ENCODE measurements at places on chromosomes 16 and 17.

GRCh38 chr16:50004239-50004638, 20.8 kb upstream of the CNEP1R1 start:
- DNase-seq = no peak

DNA sequence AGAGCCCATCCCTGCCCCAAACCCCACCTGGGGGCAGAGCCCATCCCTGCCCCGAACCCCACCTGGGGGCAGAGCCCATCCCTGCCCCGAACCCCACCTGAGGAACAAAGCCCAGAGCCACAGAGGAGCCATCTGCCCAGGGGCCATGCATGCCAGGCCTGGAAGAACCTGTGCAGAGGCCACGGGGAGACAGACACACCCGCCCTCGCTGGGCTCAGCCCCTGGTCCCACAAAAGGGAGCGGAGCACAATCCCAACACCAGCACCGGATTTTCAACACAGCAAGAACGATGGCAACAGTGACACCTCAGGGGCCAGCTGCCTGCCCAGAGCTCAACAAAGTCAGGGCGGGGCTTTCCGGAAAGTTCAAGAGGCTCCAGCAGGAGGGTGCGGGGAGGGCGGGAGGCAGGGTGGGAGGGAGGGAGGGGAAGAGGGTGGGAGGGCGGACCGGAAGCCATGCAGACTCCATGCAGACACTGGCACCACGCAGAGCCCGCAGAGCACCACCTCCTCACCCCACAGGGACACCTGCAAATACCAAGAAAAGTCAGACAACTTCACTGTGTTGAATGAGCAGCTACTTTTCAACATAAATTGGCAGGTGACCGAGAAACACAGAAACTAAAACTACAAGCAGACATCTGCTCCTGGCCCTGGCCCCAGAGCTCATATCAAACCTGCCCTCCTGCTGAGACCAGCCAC, 27.9 kb upstream of the C16orf95 start:
- no peak for DNase-seq

- no peak for DNase-seq
These were observed 1.2 kb upstream of the EPX start for GRCh38 chr17:58191241-58191896.

DNA sequence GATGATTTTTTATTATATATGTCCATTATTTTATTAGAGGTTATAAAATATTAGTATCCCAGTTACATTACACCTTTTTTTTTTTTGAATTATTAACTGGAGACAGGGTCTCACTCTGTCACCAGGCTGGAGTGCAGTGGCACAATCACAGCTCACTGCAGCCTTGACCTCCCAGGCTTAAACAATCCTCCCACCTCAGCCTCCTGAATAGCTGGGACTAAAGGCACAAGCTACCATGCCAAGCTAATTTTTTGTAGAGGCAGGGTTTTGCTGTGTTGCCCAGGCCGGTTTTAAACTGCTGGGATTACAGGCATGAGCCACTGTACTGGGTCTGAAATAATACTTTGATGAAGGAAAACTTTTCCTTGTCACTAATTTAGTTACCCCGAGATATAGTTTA, 63.6 kb downstream of the VMP1 start:
- DNase-seq = no peak

DNA sequence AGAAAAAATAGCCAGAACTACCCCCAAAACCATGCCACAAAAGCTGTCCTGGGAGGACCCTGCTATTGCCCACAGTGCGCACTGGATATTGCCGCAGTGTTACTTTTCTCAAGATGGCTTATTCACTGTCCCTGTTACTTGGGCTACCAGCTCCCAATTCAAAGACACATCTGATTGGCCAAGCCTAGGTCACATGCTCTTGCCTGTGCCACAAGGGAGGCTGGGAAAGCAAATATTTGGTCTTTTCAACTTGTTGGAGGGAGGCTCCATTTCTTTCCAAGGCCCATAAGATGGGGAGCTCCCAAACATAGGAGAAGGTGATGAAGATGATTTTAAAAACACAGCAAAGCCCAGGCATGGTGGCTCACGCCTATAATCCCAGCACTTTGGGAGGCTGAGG, 257.0 kb downstream of the SHISA9 start:
- no peak for DNase-seq

DNA sequence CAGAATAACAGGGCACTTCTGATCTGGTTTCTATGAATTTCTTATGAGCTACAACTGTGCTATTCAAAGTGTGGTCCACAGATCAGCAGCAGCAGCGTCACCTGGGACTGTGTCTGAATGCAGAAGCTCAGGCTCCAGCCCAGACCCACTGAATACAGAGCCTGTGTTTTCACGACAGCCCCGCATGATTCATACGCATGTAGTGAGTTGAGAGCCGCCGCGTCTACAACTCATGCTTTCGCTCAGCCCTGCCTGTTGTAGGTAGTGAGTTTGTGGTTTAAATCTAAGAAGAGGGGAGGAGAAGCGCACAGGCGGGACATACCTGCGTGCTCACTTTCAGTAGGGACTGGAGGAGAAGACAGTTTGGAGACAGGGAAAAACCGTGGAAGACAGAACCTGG, 28.5 kb upstream of the ELAC2 start:
- no peak for DNase-seq

DNA sequence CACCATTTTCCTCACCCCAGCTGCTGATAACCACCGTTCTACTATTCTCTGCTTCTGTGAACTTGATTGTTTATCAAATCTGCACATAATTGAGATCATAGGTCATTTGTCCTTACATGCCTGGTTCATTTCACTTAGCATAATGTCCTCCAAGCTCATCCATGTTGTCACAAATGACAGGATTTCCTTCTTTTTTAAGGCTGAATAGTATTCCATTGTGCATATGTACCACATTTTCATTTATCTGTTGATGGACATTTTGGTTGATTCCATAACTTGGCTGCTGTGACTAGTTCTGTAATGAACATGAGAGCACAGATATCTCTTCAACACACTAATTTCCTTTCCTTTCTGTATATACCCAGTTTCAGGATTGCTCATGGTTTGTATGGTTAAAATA, 225.3 kb upstream of the TBX2 start:
- DNase-seq = no peak

- no peak for DNase-seq
These were observed 18.3 kb upstream of the WFIKKN2 start for GRCh38 chr17:50816771-50817751.

DNA sequence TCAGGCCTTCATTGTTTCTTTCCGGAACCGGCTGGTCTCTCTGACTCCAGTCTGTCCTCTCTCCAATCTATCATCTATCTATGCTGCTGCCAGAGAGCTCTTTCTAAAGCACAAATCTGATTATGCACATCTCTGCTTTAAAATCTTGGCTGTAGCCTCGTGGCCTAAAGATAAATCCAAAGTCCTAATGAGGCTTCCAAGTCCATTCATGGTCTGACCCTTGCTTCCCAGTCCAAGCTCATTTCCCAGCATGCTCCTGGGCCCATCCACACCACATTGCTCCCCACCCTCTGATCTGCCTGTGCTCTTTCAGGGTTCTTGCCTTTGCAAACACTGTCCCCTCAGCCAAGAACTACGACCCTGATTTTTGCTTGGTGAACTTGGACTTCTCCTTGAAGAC, 21.5 kb upstream of the PHB1 start:
- DNase-seq = no peak

DNA sequence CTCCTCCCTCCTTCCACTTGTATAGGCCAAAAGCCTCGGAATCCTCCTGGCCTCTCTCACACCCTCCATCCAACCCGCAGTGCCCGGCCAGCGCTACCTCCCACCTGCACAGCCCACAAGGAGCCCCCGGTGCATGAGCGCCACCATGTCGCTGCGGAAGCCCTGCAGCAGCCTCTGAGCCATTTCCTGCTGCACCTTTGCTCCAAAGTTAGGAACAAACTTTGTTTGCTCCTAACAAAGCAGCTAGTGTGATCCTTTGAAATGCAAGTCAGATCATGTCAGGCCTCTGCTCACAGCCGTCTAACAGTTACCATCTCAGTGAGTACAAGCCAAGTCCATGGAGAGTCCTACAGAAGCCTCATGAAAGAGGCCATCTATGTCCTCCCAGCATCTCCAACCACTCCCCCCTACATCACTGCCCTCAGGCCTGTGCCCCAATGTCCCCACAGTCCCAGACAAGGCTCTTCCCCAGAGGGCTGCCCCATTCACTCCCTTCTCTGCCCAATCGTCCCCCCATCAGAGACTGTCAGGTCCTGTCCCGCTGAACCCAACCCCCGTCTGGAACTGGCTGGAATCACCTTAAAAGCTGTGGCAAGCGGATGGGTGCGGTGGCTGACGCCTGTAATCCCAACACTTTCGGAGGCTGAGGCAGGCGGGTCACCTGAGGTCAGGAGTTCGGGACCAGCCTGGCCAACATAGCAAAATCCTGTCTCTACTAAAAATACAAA, 7.5 kb downstream of the DCAKD start:
- DNase-seq = no peak

DNA sequence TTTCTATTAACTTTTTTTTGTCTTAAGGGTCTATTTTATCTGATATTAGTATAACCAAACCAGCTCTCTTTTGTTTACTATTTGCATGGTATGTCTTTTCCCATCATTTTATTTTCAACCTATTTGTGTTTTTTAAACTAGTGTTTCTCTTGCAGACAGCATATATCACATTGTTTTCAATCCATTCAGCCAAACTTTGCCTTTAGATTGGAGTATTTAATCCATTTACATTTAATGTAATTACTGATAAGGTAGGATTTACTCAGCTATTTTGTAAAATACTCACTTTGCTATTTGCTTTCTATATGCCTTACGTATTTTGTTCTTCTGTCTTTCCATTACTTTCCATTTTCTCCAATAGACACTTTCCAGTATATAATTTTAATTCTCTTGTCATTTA, 108.0 kb upstream of the NACA2 start:
- no peak for DNase-seq

DNA sequence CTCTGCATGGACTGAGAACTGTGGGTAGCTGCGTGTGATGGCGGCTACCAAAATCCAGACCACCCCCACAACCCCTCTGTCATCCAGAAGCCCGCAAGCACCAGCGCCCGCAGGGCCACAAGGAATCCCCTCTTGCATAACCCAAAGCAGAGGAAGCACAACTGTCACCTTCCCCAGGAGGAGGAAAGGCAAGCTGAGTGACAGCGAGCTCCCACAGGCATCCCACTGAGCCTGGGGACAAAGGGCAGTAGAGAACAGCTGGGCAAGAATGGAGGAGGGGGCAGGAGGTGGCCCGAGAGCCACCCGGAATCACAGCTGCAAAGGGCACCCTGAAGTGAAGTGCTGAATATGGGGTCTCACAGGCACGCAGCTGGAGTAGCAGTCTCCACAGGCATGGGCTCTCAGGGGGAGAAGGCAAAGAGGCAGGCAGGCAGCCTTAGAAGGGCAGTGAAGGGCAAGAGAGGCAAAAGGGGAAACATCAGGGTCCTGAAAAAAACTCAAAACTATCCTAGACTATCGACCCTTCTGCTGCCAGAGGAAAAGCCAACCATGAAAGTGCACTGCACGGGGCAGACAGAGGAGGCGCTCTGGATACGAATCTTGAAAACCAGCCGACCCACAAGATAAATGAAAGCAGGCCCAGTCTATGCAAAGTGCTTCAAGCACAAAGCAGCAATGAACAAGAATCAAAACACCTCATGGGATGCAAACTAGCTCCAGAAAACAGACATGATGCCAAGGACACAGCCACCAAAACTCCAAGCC, 17.1 kb downstream of the USP36 start:
- DNase-seq = no peak

DNA sequence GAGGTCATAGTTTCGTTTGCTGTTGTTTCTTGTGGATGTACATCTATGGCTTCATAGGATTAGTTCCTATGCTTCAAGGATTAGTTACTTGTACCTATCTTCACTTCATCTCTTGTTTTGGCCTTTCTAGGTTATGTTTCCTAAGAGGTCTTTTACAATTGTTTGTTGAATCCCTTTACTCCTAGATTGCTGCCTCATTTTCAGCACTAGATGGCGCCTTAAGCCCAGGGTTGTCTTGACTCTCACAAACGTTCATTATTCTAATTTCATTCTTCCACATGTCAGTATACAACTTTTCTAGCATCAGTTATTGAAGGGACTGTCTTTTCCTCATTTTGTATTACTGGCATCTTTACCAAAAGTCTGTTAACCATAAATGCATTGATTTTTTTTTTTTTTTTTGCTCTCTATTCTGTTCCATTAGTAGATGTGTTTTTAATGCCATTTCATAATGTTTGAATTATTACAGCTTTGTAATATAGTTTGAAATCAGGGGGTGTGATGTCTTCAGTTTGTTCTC, 45.0 kb upstream of the NACA2 start:
- peak; percentile 52 for DNase-seq

DNA sequence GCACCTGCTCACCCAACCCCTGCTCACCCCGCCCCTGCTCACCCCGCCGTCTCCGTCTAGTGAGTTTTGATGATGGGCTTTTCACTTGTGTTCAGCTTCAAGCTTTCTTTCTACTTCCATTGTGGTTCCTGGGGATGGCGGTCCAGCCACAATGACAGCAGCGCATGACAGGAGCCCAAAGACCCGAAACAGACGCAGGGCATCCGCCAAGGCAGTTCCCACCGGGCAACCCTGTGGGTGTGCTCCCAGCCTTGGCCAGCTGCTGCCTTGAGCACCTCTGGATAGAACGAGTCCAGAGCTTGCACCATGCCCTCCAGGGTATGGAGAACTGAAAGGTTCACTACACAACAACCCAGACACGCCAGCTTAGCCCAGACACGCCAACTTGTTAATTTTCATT, 92.9 kb upstream of the CHMP6 start:
- DNase-seq = no peak

- DNase-seq = no peak
These were observed 25.5 kb upstream of the CDC42EP4 start for GRCh38 chr17:73337330-73337710.

DNA sequence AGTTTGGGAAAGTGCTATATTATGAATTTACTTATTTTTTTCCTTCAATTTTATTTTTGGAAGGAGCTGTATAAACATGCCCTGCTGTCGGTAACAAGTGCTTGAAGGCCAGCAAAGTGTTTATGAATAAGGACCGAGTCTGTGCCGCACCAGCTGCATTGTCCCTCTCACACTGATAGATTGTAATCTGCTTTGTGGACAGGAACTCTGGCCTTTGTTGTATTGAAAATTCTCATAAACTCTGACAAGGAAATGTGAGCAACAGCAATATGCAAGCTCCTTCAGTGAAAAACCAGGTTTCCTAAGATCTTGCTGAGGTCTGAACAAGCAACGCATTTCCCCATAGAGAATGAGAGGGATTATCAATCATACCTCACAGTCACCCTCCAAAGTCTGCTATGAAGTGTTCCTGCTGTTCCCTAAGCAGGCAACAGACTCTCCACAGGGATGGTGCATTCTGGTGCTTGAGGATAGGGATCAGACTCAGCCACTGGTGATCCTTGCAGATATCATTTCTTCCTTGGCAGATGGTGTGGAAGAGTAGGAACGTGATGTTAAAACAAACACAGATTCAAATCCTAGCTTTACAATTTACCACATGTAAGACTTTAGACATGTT, 109.6 kb downstream of the KCNJ2 start:
- peak; percentile 80 for DNase-seq
